ENCODE measurements at places on chromosomes 3 and 15.

DNA sequence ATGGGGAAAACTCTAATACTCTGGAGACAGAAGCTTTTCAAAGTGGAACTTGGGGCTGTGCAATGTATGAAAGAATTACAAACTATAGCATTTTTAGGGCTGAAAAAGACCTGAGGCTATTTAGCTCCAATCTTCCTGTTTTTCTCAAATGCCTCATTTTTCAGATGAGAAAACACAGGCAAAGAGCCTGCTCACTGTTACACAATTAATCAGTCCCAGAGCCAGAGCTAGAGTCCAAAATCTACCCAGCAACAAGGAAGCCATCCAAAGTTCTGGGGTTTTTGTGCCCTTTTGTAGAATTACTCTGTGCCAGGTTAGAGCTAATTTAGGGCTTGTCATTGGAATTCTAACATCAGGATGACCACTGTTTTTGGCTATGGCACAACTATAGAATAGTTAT is 45.5 kb downstream of the GPR149 start:
- DNase-seq = no peak

- DNase-seq = no peak
These were observed 39.5 kb upstream of the CHRNB4 start for GRCh38 chr15:78680431-78681075.

GRCh38 chr3:143707848-143708247 is 140.4 kb downstream of the SLC9A9 start:
- no peak for DNase-seq

- no peak for DNase-seq
These were observed 84.6 kb upstream of the WDR72 start for GRCh38 chr15:53843869-53844569.

GRCh38 chr3:97658668-97659285 is 105.8 kb upstream of the ARL6 start:
- no peak for DNase-seq

GRCh38 chr15:73370151-73370550 is 1.4 kb upstream of the HCN4 start:
- no peak for DNase-seq

DNA sequence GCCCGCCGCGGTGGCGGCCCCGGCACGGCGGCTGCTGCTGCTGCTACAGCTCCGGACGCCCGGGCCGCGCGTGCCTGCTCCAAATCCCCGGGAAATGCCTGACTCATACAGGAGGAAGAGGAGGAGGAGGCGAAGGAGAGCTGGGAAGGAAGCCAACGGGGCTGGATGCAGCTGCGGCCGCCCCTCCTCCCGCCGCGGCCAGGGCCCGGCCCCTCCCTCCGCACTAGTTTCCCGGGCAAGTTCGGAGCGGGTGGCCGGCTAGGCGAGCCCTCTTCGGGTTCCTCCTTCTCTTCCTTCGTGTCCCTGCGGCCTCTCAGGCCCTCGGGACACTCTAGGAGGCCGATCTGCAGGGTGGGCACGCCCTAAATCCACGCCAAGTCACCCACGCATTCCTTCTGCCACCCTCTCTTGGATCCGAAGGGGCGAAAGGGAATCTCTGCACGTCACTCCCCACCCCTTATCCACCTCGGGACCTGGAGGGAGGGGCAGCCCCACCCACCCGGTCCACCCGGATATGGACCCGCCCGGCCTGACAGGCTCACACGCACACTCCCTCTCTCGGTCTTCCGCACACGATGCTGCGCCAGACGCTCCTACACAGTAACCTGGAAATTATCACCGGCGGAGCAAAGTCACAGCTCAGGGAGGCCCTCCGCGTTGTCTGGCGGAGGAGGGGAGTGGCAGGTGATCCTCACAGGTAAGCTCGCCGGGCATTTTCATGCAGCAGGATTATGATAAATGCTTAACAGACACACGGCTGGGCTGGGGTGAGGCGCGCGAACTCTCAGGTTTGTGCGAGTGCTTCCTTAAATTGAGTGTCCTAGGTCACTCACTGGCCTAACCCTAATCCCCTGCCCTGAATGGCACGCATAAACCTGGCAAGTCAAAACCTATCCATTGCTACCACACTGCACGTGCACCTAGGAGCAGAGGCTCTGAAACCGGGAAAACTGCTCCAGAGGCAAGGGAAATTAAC is at the start of the genes OSBPL10 and ZNF860:
Gene OSBPL10 (minus strand): TSS at position 57 of the 976 bp plus-strand sequence. CDS start 83 bp downstream, outside the sequence.
Gene ZNF860 (plus strand): TSS at position 545 of the 976 bp plus-strand sequence. CDS start 7,330 bp downstream, outside the sequence.
- DNase-seq = no peak

GRCh38 chr3:105811518-105812193 is 57.2 kb downstream of the CBLB start:
- DNase-seq = no peak

DNA sequence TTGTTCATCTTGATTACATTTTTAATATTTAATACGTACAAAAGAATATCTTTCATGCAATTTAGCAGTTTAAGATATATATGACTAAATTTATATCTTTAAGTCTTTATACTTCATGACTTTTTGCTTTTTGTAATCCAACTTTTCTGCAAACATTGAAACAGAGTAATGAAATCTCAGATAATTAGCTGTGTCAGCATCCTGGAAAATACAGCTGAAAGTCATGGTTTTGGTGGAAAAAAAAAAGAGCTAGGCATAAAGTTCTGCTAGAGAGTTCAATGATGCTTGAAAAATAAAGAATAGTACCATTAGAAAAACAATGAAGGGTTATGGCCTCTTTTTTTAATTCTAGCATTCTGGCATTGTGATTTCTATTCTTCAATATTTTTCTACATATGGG is 387.4 kb upstream of the ROBO2 start:
- no peak for DNase-seq

DNA sequence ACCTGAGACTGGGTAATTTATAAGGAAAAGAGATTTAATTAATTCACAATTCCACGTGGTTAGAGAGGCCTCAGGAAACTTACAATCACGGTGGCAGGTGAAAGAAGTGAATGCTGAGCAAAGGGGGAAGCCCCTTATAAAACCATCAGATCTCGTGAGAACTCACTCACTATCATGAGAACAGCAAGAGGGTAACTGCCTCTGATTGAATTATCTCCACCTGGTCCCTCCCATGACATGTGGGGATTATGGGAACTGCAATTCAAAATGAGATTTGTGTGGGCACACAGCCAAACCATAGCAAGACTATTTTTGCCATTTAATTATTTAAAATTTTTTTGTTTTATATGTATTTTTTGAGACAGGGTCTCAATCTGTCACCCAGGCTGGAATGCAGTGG is 27.0 kb upstream of the KCTD6 start:
- no peak for DNase-seq

DNA sequence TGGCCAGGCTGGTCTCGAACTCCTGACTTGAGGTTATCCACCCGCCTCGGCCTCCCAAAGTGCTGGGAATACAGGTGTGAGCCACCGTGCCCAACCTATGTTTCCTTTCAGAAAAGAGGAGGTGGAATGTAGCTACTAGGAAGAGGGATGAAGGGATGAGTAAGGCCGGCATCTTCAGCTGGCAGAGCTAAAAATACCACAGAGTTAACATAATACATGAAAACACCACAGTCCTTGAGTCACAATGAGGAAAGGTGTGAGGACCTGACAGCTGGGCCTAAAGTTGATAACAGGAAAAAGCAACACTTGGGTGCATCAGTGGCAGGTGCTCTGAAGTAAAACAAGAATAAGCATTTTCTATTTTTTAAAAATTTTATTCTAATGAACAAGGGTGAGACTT is 392.2 kb downstream of the DIPK2A start:
- DNase-seq = no peak

- DNase-seq = no peak
These were observed 97.9 kb upstream of the NANOGP8 start for GRCh38 chr15:35182841-35183479.

GRCh38 chr15:41506796-41507341 is 6.8 kb downstream of the LTK start:
- DNase-seq = no peak

- no peak for DNase-seq
These were observed 145.7 kb upstream of the NR2E3 start for GRCh38 chr15:71664622-71665021.

DNA sequence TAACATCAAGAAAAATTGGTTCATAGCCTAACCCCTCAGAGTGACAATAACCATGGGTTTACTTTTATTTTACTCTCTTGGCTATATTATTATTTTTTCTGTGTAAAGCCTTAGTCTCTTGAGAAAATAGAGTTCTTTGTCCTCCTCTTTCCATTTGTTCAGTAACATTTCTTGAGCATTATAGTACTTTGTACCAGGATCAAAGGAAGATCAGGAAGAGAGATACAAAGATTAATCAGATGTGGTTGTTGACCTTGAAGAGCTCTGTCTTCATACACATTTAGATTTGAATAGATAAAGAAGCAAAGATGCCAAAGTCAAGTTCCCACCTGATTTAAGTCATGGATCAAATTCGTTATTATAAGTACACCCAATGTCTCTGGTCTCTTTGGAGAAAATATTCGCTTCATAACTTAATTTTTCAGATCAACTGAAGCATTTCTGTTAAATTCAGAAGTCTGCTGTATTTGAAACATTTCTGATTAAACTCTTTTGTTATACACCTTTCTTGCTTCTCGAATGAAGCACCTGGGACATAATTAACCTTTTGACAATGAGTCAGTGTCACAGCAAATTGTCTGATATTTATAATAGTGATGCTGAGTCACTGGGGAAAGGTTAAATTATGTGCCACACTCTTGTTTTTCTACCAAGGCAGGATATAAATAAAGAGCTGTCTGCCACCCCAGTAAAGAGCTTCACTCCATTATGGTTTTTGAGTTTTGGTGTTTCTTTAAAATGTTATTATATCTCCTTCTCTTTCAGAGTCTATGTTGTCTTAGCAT is 100.2 kb downstream of the GHSR start:
- no peak for DNase-seq

DNA sequence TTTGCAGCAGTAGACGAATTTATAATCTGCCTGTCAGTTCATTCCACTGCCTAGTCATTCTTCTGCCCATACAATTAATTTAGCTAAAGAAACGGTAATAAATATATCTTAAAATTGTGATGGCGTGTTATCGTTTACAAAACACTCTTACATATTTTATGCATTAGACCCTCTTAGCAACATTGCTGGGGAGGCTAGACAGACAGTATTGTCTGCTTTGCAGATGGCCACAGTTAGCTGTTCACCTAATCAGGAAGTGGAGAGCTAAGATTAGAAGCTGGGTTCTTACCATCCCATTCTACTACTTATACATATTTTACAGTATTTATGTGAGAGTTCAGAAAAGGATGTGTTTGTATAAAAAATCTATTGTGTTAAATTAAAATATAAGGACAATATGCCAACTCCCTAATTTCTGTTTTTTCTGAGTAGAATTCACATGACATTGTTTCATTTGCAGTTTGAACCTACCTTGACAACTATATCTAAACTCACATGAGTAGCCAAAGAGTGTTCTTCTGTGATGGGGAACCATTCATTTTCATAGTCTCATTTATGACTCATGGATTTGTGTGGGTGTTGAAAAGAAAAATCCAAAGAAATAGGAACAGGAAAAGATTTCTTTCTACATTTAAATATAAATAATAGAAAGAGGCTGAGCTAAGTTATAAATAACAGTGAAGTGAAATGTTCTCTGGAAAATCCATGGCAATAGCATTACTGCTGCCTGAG is 41.7 kb upstream of the C3orf80 start:
- DNase-seq = no peak

GRCh38 chr3:55858302-55858701 is 371.2 kb upstream of the WNT5A start:
- no peak for DNase-seq

DNA sequence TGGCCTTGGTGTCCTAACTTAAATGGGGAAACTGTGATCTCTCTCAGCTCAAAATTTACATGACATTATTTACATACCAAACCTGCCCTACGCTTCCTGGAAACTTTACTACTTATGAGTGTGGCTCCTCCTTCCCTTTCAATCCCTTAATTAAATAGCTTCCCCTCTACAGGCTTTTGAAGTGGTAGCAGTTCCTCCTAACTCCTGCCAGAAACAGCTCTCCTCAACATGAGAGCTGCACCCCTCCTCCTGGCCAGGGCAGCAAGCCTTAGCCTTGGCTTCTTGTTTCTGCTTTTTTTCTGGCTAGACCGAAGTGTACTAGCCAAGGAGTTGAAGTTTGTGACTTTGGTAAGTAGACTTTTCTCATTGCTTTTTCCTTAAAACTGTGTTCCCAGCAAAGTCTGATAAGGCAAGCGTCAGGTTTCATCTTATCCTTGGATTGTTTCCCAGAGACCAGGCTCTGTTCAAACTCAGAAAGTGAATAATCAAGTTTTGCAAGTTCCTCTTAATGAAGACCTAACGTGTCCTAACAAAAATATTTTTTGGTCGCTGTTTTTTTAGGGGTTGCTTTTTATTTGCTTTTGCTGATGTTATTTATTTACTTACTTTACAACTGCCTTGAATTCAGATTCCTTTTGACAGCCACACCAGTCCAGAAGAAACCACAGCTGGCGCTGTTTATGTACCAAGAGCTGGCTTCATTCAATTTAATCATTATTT is at the start of gene ACP3:
Gene ACP3 (plus strand): TSS at position 179 of the 720 bp plus-strand sequence. CDS start 50 bp downstream, at position 229.
- no peak for DNase-seq

- DNase-seq = no peak
These were observed 240.5 kb downstream of the SOX2 start for GRCh38 chr3:181952221-181952620.

- DNase-seq = no peak
These were observed 30.3 kb downstream of the CYP11A1 start for GRCh38 chr15:74337146-74337545.

- no peak for DNase-seq
These were observed 105.7 kb upstream of the TRPM1 start for GRCh38 chr15:31207246-31207645.

DNA sequence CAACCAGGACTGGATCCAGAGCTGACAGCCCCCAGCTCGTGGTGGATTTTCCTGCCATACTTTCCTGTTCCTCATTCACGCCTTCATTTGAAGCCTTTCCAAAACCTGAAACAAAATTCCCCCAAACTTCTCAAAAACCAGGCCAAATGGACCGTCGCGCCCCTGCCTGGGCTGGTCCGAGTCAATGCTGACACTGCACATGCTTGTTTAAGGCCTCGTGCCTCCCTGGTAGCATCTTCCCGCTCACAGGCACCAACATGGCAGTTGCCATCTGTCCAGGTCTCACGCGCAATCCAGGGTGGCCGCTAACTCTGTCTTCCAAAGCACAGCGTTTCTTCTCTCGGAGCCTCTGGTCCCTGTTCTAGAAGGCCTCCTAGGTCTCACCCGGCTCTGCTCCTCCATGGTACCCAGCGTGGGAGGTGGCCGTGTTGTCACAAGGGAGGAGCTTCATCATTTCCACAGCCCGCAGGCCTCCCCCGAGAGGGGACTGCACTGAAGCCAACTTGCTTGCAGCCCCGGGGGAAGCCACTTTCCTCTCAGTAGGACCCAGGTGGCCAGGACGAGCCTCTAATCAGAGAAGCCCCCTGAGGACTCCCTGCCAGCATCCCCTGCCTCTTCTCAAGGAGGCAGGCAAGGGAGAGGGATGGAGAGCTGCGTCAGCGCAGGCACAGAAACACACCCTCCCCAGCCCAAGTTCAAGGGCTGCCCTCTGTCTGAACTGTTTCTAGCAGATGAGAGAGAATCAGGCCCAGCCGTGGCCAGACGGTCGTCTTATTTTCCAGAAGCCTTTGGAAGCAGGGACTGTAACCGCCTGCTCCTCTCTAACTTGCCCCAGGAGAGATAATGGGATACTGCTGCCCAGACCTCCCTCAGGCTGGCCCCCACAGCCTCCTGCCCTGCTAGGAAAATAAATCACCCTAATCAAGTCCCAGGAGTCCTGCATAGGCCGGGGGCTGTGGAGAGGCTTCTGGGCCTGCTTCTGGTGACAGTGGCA is 152.8 kb upstream of the TLE3 start:
- no peak for DNase-seq

All from GM18507 (cell line).